ENCODE measurements at places on chromosomes 3 and 15. TPM values are rescaled to one million over a fixed set of nuclear protein-coding genes. Genes with fewer than 3 reads are reported as not detected.

MORC1 gene
- not detected for total RNA-seq

CLDN1 gene
- 48.6 TPM for total RNA-seq

- no peak for DNase-seq
These were observed 95.8 kb downstream of the P3H2 start for GRCh38 chr3:190024912-190025311.

GRCh38 chr3:114179575-114179974, 723 bp upstream of the DRD3 start:
- no peak for DNase-seq

DNA sequence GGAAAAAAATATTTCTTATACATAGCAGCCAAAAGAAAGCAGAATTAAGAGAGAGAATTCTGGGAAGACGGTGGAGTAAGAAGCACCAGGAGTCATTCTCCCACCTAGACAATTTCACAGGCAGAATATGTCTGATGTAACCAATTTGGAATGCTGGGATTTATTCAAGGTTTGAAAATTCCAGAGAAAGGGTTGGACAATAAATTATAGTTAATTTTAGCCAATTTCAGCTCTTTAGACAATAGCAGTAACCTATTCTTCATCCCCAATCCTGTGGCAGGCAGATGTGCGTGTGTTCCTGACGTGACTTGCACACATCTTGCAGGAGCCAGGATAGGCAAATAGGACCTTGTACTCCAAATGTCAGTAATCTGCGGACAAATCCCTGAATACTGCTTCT, 541.0 kb upstream of the NAALADL2 start:
- DNase-seq, result no peak

DNA sequence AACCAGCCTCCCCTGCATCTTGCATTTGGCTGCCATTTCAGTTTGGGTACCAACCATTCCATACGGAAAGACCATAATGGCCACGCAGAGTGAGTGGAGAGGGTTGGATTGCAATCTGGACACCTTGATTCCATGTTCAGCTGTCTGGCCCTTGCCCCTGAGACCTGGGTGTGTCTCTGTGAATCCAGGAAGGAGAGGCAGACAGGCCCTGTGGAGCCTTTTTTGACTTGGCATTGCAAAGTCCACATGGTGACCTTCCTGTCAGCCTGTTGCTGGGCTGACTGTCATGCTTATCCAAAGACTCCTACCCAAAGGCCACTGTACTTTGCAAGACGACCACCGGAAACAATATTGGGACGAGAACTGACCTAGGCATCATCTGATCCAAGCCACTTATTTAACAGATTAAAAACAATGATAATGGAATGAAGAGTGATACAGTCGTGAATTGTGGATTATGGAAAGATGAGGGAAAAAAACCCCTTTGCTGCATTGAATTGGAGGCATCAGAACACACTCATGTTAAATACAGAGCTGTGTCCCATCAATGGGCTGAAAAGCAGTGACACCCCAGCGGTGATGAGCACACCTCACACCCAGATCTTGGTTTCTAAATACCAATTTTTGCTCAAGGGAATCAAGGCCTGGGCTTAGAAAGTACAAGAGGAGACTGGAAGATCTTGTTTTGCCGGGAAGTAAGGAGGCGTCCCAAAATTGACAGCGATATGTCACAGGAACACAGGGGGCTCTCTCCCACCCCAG, 86.0 kb downstream of the LRRK1 start:
- DNase-seq, result no peak

GRCh38 chr3:67291287-67292252, 293.5 kb downstream of the KBTBD8 start:
- DNase-seq, result no peak

DNA sequence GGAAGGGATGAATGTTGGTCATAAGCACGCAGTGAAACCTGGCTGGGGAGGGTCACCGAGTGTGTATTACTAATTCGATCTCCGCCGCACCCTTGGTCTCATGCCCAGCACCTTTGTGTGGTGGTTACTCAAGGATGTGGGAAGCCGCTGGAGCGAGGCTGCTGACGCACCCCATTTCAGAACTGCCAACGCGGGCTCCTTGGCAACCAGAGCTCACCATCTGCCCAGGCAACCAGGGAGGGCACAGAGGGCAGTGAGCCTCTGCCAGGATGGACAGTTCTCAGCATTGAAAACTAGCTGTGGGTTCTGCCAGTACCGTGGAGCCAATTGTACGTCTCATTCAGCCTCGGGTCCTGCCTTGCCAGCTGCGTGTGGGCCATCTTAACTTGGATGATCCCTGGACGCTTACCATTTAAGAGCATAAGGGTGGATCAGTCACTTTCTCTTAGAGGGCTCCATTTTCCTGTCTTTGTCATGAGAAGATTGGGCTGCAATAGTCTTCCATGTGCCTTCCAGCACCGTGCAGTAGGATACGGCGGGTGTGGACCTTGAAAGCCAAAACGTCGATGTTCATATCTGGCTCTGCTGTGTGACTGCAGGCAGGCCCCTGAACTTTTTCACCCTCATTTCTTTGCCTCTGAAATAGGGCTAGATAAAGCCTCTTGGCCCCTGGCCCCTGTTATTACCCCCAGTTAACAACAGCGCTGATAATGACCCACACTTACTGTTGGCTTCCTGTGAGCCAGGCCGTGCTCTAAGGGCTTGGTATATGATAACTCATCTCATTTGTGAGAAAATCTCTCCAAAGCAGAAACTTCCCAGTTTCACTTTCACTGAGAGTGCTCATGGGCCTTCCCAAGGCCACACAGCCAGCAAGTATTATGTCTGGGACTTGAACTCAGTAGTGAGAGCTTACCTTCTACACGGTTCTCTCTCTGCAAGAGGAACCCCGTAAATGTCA, 238.8 kb downstream of the OPA1 start:
- DNase-seq, result no peak

DNA sequence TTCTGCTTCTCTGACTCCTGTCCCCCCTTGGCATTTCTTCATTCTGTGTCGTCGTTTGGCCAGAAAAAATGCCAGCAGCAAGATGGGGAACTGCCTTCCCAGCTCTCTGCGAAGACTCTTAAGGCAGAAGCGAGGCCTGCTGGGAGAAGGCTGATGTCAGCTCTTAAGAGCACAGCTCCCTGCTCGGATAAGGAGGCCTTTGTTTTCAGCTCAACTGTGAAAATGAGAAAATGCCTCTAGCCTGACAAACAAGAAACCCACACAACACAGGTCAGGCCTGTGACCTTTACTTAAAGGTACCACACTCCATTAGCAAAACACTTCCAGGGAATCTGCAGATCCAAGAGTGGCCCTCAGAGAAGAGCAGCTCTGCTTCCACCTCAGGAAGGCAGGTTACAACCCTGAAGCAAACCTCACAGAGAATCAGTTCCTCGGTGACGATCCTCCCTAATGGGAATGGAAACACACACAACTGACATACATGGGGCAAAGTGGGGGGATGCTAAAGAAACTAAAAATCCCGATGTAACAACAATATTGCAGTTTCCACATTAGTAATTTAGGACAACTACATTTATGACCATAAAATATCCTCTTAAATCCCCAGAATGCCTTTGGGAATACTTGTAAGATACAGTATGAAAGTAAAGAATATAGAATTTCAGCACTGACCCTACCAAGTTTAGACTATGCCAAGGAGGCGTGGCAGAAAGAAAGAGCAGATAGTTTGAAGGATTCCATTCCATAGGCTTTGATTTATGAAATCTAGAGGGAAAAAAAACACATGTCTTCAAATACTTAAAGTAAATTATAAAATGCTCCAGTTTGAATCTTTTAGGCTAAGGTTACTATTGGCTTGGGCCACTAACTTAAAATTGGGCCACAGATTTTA, 52.1 kb downstream of the VGLL4 start:
- no peak for DNase-seq

GRCh38 chr3:102098130-102098885, 249.0 kb downstream of the NFKBIZ start:
- no peak for DNase-seq

DNA sequence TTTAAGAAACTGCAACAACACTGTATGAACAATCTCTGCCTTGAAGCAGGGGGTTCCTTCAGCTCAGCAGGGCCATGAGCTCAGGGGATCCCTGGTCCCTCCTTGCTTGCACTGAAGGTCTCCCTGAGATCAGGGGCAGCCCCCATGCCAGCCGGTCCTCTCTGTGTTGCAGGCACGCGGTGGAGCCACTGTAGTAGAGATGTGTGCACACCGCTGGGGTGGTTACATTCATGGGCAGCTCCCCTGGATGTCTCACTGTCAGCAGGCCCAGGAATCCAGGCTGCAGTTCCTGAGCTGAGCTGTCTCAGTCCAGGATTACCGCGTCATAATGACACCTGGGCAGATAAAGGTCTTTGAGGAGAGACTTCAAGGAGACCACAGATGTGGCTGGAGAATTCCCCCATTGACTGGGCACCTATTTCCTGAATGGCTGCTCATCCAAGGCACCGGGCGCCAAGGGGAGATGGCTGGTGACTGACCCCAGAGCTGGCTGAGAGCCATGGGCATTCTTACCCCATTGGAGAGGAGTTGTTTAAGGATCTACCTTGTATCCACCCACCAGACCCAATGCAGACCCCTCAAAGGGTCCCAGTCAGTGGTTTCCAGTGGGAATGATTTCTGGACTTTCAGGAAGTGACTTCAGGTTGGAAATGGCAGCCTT, 10.4 kb upstream of the KLF13 start:
- DNase-seq, result no peak

GRCh38 chr3:101377209-101377608, 56.8 kb upstream of the IMPG2 start:
- no peak for DNase-seq

DNA sequence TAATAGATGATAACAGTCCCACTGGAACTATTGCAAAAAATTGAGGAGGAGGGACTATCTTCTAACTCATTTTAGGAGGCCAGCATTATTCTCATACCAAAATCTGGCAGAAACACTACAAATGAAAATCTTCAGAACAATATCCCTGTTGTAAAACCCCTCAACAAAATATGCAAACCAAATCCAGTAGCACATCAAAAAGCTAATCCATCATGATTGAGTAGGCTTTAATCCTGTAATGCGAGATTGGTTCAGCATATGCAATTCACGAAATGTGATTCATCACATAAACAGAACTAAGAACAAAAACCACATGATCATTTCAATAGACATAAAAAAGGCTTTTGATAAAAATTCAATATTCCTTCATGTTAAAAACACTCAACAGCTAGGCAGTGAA, 23.9 kb upstream of the PLSCR2 start:
- DNase-seq, result no peak

Data from vagina (tissue), 2 donors.